ENCODE measurements at places on chromosomes 1 and 21.

- DNase-seq = no peak
Measured at GRCh38 chr1:93668121-93668520, 13.5 kb downstream of the BCAR3 start.

DNA sequence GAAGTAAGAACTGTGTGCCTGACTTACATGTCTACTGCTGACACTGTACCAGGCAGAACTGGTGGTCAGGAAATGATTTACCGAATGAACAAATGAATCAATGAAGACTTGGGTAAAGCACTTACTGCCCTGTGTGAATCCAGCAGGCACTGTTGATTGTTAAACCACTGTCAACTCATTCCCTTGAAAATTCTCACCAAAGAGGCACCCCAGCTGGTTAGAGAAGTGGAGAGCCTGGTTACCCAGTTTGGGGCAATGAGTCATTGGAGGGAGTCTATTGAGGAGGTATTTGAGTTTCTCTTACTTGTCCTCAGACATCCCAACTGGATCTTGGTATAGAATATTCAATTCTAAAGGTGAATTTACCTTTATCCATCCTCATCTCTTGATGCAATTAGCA, 34.2 kb downstream of the JUN start:
- no peak for DNase-seq

DNA sequence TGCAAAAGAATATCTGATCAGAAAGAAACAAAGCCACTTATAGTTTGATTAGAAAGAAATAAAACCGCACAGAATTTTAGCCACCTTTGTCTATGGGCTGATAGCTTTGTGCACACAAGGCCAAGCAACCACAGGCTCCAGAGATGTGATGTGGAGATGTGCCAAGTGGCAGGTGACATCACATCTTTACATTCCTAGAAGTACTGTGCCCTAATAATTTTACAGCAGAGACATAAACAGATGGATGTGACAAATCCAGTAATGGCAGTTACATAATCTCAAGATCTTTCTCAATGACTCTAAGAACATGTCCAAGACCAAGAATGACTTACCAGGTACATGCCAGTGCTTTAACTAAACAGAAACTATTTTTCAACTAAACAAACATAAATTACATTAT, 159.5 kb downstream of the LTN1 start:
- no peak for DNase-seq

DNA sequence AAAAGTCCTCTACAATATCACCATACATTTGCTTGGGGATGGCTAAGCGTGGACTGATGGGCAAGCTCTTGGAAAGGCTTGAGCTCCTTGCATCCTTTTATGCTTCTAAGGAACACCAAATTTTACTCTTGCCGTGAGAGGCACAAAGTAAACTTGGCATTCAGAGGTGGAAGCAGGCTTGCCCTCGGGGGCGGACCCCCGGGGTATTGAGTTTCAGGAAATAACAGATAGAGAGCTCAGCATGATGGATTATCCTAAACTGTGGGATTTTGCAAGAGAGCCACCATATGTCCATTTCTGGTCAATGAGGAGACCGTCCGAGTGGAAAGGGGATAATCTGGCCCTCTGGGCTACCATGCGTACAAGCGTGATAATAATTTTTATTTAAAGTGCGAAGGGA, 14.0 kb downstream of the IFI16 start:
- DNase-seq = no peak

DNA sequence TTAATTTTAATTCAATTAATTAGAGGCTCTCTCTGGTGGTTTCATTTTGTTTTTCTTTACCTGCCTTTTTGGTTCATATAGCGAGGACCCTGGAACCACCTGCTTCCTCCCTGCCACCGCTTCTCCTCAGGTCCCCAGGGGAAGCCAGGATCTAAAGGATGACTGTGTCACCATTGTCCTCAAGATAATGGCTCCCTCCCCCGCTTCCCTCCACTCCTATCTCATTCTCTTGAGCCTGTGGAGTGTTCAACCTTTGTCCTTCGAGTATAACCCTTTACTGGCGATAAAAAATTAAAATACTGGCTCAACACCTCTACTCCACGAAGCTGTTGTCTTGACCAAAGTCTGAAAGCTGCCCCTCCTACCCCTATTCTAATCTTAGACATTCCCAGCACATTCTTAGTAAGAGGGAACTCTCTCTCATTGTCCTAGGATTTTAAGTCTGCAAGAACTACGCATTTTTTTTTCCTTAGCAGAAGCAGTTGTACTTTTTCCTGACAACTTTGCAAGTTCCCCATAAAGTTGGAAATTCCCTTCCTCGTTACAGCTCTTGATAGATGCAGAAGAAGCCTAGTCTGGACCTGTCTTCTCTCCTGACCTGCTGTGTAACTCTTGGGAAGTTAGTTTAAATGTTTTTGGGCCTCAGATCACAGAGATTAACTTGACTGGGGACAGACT, 12.6 kb upstream of the MAPKAPK2 start:
- DNase-seq = no peak

GRCh38 chr1:23927097-23927496, 13.9 kb upstream of the CNR2 start:
- DNase-seq = no peak

DNA sequence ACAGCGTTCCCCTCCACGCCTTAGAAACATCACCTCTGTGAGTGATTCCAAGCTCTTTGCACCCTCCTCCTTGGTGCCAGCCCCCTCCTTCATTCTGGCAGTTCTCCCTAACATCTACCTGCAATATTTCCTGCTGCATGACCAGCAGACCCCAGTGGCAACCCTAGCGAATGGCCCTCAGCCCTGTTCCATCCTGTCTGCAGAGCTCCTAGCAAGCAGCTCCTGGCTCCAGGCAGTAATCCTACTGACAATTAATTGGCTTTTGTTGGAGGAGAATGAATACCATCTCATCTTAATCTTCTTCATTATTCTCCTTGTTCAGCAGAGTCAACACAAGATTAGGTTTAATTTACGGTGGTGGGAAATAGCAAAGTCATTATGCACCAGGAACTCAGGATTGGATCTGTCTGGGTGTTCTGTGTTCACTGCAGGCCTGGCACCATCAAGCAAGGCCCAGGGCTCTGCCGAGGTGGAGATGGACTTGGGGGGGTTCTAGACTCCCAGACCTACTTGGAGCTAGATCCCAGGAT, 12.4 kb downstream of the FBXO2 start:
- DNase-seq = no peak
